ENCODE measurements at places on chromosomes 2 and 18.

DNA sequence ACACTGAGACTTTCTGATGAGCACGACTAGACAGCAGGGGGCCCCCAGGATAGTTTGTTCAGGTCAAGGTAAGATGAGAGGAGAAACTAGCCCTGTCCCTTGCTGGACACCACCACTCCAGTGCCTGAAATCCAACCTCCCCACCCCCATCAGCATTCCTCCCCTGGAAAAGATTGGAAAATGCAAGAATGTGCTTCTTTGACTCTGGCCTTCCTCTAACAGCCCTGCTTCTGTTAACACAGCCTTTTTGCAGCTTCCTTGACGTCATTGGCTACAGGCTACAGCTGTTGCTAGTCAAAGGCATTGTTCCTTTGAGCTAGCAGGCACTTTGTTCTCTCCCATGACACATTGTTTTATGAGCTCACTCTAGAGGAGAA is 20.1 kb upstream of the LTBP1 start:
- DNase-seq, result no peak

GRCh38 chr2:240598311-240598911 is 11.9 kb downstream of the CAPN10 start:
- DNase-seq, result no peak

DNA sequence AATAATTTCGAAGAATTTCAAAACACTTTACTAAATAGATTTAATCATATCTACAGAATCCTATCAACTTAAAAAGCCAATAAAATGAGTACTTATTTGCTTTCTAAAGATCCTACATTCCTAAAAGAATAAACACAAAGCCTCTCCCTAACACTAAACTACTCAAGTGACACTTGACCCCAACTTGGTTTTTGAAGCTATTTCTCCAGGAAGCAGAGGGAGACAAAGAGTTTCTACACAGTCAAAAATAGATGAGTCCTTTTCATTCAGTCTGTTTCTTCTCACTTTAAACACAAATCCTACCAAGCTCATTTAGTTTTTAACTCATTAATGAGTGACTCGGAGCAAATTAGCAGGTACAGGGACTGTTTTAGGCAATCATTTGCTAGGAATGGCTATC is 2.1 kb downstream of the ATL2 start:
- DNase-seq, result no peak

GRCh38 chr2:239912938-239913635 is 112.1 kb downstream of the NDUFA10 start:
- DNase-seq, result no peak

DNA sequence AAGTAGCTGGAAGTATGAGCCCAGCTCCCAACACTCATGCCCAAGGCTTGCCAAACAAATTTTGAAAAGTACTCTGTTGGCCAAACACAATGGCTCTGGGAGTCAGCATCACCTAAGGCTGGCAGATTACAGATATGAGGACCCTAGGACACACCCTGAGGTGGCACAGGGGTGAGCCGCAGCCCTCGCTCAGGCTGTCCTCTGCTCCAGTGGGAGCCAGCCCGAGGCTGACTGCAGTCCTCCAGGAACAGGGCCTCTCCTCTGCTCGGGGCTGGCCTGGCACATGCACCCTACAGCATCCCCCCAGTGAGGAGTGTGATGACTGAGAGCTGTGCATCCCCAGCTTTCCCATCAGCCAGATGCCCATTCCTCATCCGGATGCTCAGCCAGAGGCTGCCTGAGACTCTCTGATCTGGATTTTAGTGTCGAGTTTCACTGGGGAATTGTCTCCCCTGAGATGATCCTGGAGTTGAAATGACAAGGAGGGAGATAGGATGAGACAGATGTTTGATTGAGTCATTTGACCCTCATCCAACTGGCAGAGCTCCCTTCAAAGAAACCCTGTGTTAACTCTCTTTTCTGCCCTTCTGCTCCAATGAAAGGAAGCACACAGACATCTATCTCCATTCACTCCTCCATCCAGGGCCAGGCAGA is 269.3 kb upstream of the NCKAP5 start:
- no peak for DNase-seq

- no peak for DNase-seq
These were observed 341.9 kb upstream of the SALL3 start for GRCh38 chr18:78637442-78638402.

DNA sequence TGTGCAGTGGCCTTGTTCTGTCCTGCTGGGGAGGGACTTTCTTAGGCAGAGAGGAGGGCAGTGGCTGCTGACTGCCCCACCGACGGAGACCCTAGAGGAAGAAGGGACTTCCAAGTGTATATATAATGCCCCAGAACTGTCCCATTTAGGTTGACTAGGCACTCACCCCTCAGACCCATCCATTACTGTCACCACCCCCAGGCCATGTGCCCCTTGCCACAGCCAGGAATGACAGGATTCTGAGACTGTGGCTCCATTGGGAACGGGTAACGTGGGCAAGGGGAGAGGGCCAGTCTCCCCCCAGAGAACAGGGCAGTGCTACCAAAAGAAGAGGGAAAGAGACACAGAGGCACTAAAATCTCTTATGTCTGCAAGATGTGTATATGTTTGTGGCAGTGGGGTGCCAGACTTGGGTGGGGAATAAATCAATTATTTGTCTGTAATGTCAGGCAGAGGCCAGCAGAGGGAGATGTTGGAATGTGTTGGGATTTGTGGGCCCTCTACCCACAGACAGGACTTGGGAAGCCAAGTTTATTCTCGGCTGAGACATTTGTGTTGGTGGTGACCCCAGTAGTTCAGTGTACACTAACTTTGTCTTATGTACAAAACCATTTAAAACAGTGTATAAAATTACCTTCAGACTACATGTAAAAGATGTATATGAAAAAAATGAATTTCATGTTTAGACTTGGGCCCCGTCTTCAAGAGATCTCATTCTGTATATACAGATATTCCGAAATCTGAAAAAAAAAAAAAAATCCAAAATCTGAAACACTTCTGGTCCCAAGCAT is 24.0 kb upstream of the TMEM37 start:
- peak; percentile 10 for DNase-seq

DNA sequence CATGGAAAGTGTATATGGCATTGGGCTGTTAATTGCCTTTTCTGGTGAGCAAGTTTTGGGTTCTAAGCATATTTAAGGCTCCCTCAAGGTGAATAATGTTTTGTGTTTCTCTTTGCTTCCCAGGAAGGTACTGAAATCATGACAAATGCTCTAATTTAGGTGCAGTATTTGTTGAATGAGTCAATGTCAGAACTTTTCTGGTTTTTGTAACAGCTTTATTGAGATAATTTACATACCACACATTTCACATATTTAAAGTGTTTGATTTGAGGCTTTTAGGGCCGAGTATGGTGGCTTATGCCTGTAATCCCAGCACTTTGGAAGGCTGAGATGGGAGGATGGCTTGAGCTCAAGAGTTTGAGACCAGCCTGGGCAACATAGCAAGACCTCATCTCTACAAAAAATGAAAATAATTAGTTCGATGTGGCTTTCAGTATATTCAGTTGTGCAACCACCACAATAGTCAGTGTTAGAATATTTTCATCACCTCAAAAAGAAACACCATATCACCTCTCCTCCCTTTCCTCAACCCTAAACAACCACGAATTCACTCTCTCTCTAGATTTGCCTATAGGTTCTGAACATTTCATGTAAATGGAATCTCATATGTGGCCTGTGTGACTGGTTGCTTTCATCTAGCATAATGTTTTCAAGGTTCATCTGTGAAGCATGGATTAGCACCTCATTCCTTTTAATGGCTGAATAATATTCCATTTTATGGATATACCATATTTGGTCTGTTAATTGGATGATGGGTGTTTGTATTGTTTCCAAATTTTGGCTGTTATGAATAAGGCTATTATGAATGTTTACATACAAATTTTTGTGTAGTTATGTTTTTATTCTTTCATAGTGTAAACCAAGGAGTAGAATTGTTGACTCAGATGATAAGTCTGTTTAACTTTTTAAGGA is 54.9 kb downstream of the MGAT5 start:
- no peak for DNase-seq

DNA sequence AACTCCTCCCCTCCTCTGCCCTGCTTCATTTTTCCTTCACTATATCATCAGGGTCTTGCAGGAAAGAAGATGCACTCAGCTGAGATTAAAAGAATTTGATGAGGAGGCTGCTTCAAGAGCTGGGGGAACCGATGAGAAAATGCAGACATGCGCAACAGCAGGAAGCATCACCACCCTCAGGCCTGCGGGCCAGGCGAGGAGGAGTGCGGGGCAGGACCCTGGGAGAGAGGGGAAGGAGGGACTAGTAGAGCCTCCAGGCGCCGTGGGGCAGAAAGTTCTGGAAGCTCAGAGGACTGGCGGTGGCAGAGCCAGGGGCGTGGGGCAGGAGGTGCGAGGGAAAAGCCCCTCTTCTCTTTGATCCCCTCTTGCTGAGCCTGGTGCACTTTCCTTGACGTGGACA is 108.2 kb downstream of the CD226 start:
- DNase-seq, result no peak

GRCh38 chr2:219292616-219293015 is 13.4 kb downstream of the DNAJB2 start:
- DNase-seq, result no peak

DNA sequence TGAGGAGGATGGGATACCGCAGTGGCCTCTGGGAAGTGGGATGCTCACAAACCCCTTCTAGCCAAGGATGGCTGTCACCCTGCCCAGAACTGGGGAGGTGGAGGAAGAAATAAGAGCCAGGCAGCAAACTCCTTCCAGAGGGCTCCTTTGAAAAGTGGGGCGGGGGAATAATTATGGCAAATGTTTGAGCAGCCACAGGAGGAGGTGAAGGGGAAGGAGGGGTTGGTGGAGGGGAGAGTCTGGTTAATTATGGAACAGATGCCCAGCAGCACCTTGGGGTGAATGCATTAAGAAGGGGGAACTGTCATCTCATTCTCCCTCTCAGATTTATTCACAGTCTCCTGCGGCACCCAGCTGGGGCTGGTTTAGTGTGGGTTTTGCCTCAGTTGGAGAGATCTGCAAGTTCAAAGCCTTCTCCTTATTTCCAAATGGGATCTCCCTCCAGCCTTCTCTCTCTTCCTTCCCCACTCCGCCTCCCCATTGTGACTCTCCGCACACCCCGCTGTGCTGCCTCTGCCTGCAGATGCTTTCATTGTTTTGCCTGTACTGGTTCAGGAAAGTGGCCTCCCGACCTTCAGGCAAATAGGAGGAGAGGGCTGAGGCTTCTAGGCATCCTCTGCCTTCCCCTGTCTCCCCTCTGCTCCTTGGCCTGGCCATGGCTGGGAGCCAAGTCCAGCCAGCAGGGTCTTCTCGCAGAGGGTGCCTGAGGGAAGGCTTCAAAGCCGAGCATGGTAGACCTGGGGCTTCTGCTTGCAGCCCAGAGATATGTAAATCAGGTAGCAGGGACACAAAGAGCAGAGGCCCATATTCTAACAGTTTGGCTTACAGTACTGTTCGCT is 457.2 kb upstream of the MEX3C start:
- no peak for DNase-seq

DNA sequence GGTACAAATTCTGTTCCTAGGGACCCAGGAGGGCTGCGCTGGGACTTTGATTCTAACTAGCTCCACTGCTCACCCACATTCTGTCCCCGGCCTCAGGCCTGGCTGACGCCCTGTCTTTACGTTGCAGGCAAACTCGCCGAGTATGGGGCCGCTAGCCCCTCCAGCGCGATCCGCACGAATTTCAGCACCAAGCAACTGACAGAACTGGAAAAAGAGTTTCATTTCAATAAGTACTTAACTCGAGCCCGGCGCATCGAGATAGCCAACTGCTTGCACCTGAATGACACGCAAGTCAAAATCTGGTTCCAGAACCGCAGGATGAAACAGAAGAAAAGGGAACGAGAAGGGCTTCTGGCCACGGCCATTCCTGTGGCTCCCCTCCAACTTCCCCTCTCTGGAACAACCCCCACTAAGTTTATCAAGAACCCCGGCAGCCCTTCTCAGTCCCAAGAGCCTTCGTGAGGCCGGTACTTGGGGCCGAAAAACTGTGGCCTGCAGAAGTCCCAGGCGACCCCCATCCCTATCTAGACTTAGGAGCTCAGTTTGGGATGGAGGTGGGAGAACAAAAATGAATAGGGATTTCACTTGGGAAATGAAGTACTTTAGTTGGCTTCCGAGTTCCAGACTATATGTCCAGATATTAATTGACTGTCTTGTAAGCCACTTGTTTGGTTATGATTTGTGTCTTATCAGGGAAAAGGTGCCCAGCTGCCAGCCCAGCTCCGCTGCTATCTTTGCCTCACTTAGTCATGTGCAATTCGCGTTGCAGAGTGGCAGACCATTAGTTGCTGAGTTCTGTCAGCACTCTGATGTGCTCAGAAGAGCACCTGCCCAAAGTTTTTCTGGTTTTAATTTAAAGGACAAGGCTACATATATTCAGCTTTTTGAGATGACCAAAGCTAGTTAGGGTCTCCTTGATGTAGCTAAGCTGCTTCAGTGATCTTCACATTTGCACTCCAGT is 1.5 kb downstream of the HOXD1 start:
- no peak for DNase-seq

DNA sequence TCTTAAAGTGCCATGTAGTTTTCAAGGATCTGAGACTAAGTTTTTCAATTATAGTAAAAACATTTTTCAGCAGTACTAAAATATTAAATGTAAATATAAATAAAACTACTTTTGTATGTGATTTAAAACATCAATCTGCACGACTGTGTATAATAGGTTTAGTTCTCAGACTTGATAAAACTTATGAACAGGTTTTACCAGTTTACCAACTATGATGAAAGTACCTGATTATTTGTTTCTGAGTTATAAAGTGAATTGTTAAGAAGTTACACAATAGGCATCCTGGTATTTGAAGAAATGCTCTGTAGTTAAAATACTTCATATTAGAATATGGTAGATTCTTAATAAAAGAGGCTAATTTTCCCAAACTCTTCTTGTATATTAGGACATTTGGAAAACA is 14.8 kb downstream of the RELCH start:
- DNase-seq, result no peak

DNA sequence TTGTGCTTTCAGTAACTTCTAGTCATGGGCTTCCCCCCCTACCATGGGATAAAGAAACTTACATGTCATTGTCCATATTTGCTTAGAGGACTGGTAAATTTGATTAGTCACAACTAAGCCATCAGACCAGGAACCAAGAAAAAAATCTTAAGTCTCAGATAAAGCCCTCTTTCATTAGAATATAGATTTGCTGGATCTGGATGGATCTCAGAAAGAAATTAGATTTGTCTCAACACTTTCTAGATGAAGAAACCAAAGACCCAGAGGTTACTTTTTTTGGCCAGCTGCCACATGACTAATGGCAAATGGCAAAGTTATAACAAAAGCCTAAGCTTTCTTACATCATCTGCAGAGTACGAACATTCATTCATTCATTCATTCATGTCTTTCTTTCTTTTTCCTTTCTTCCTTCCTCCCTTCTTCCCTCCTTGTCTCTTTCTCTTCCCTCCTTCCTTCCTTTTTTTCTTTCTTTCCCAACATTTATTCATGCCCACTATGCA is 60.2 kb downstream of the CDCA7 start:
- DNase-seq, result no peak

- DNase-seq, result no peak
These were observed 93.5 kb upstream of the NEDD4L start for GRCh38 chr18:57950542-57950941.

- DNase-seq, result no peak
These were observed 29.9 kb downstream of the GLS start for GRCh38 chr2:190910341-190911136.

DNA sequence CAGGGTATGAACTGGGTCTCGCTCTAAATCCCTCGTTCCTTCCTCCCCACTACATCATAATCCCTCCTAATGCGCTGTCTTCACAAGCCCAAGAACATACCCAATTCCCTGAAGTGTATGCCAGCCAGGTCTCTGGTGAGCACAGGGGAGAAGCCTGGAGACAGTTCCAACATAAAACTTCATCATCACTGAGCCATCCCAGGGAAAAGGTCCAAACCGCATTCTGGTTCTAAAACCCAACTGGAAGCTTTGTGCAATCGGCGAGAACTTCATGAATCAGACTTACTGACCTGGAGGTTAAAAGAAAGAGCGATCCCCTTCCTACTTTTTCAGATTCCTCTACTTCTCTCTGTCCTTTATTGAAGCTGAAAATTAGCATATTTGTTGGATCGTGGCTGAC is 132.7 kb downstream of the ALPK2 start:
- no peak for DNase-seq
